GM20000 (cell line): ENCODE measurements at places on chromosomes 2 and 18.
A peak's percentile ranks its signal among the peaks of the same experiment; 100 is the strongest.

DNA sequence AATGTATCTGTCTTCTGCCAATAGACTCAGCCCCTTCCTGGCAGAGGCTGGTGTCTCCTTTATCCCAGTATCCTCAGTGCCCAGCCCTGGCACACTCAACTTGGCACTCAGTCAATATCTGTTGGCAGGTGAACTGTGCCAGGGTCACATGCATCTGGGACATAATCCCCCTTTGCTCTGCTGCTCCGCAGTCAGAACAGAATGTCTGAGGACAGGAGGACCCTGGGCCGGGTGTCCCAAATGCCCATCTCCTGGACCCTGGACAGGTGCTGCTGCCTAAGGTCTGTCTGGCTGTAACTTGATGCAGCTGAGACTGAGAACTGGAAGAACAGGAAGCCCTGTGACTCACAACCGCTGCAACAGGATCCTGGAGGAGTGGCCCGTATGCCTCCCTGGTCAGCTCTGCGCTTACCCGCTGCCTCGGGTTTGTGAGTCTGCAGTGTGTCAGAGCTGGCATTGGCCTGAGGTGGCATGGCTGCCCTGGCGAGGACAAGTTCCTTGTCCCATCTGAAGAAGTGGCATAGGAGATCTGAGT, 11.4 kb downstream of the HK2 start:
- DNase-seq, result no peak

DNA sequence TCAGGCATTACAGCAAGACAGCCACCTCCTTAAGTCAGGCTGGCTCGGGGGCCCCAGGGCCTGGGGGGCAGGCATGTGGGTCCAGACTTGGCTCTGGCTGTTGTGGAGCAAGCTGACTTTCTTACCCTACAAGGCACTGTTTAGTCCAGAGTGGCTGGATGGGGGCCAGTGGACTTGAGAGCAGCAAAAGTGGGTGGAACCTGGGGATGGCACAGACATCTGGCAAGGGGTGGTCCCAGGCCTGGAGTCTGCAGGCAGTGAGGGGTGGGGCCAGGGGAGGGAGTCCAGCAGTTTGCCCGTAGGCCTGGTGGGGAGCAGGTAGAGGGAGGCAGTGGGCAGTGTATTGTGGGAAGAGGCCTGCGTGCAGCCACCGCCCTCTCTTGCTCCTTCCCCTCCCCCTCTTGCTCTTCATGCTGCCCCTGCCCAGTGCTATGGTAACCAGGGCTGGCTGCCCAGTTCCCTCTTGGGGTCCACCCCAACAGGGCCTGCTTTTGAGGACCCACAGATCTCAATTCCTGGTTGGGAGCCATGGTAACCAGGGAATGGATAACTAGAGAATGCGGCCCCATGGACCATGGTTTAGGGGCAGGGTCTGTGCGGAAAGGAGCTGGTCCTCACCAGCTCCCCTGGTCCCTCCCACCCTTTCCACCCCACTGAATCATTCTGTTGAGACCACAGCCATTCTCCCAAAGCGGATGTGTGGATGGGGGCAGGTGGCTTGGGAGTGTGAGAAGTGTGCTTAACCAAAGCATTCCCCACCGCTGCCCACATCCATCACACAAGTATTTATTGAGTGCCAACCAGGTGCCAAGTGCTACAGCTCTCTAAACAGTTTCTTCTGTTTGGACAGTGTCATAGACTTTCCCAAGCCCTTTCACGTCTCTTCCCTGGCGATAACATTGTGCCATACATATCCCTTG, 19.3 kb downstream of the SPEG start:
- DNase-seq, result no peak

DNA sequence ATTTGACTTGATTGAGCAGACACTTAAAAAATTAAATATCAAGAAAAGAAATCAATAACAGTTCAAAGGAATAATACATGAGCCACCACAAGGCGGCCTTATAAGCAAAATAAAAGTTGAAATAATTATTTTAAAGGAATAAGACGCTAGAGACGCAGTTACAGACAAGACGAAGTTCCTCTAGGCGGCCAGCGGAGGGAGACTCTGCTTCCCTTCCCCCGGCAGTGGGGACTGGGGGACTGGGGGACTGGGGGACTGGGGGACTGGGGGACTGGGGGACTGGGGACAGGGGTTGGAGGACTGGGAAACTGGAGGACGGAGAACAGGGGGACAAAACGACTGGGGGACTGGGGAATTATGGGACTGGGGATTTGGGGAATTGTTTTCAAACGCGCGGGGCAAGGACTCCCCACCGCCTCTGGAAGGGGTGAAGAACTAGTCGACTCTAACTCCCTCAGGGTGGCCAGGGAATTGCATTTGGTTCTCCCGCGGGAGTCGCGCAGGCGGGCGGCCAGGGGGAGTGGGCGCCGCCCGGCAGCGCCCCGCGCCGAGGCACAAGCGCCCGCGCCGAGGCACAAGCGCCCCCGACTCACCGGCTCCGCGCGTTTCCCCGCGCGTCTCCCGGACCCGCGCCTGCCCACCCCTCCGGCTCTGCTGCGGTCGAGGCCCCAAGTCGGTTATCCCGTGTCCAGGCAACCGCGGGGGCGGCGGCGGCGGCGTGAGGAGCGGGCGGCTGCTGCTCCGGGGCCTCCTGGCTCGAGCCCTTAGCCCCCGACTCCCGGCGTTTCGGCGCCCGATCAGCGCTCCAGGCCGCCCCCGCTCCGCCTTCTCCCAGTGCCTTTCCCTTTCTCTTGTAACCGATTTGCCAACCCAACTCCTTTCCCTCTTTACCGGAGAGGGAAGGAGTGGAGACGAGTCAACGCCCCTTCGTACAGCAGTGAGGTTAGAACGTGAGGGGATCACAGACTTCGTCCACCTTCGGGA, at the start of gene CCDC178:
Gene CCDC178, minus strand, starts transcription at position 662 of the 984 bp plus-strand sequence. CDS start 28,633 bp downstream, outside the sequence.
- peak; percentile 43 for DNase-seq

DNA sequence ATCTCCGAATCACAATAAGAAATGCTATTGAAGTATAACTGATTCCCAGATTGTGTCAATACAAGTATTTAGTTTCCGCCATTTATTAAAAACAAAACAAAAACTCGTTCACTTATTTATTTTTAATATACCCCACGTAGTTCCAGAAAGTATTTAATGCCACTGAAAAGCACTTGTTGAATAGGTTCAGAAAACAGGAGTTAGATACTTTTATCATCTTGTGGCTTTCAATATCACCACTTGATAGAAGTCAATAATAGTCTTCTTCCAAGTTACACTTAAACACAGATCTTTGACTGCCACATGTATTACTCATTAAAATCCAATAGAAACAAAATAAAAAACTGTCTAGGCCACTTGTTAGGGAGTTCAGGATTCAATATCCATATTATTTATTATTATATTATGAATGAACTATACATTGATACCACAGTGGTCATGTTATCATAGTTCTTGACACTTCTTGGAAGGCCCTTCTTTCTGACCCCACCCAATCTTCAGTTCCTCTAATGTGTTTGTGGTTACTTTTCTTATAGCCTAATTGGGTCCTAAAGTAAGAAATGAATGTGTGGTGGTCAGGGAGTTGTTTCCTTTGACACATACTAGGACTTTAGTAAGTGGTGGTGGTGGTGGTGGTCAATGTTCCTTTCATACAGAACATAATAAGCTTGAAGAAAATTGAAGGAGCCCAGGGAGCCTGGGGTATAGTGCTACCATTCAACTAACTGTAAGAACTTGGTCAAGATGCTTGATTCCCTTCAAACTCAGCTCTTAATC, 221.3 kb upstream of the ITGA4 start:
- peak; percentile 62 for DNase-seq

DNA sequence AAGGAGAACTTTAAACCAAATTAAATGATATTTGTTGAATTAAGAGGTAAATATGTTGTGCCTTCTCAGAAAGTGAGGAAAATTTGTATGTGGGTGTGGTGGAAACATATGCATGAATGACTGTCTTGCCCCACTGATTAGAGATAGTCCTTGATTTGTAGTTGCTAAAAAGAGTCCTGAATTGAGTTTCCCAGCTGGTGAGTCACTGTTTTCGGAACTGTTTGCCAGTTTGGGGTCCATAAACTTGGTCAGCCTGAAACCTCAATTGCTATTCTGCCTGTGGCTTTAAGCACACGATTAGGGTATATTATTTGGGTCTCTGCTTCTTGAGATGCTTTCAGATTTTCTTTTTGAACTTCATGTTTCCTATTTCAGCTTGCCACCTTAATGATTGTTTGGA, 53.3 kb downstream of the PIKFYVE start:
- no peak for DNase-seq

GRCh38 chr2:238525990-238526389, 99.3 kb downstream of the ASB1 start:
- no peak for DNase-seq

- no peak for DNase-seq
These were observed 87.7 kb downstream of the EXOC6B start for GRCh38 chr2:72738096-72738495.

DNA sequence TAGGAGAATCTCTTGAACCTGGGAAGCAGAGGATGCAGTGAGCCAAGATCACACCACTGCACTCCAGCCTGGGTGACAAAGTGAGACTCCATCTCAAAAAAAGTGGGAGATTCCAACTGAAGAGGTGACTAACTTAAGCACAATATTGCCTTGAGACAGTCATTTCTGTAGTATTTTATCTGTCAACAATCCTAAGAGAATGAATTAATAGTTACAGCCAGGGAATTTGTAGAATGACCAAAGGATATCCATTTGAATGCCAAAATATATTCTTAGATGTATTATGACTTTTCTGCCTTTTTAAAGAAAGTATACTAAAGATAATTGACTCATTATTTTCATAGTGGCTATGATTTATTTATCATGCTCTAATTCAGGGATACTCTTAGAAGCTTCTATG, 40.7 kb upstream of the CCDC150 start:
- DNase-seq, result no peak
